Brain (organoid and tissue), 16 donors: ENCODE measurements at places on chromosomes 1 and 21.

- no peak for DNase-seq
These were observed 141.8 kb upstream of the PBX1 start for GRCh38 chr1:164417016-164417704.

DNA sequence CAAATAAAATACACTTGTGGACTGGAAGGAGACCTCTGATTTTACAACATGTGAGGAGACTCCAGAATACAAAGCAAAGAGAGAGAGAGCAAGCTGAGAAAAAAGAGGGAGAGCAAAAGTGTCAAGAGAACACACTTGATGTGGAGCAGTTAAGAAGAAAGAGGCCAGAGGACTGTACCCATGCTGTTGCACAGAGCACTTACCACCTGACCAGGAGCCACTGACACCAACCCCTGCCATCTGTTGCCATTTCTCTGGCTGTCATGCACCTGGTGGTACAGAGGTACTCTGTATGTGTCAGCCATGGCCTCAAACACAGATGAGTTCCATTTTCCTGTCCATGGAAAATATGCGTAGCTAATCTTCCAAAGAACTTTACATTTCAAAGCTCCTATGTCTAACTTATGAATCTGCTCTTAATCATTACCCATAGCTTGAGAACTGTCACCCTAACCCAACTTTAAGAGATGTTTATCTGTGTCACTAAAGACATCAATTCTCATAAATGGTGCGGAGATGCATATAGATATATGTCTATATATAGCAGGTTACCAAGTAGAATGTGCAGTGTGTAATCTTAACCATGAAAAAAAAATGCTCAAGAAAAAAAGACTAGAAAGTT is 32.8 kb upstream of the ABCD3 start:
- no peak for DNase-seq

GRCh38 chr1:26016258-26016952 is 5.2 kb upstream of the EXTL1 start:
- peak; percentile 52 for DNase-seq

GRCh38 chr1:84268346-84268745 is 33.2 kb upstream of the SAMD13 start:
- no peak for DNase-seq

- DNase-seq: peak; percentile 65
These were observed 255.8 kb upstream of the CACYBP start for GRCh38 chr1:174743654-174744561.

- no peak for DNase-seq
These were observed 9.1 kb downstream of the AMPD2 start for GRCh38 chr1:109628540-109629321.

GRCh38 chr1:17586172-17586964 is 46.9 kb downstream of the ARHGEF10L start:
- no peak for DNase-seq

- no peak for DNase-seq
These were observed 199.6 kb upstream of the SGIP1 start for GRCh38 chr1:66334318-66334717.

- no peak for DNase-seq
These were observed 14.3 kb downstream of the SLC2A1 start for GRCh38 chr1:42944246-42944928.

DNA sequence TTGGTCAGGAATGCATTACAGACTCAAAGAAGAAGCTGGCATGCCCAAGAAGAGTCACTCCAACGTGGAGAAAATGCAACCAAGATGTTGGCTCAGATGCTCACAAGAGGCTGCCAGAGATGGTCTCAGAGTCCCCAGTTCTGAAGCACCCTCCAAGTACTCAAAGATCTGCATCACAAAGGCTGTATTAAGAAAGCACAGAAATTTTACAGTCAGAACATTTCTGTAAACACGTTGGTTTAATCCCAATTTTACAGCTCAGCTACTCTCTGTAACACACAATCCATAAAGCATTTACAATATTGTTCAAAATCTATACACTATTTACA is 69.4 kb downstream of the CDC7 start:
- no peak for DNase-seq

- no peak for DNase-seq
These were observed 12.8 kb downstream of the RRP15 start for GRCh38 chr1:218297867-218298266.

GRCh38 chr1:207032528-207033017 is at the start of gene C1orf116:
C1orf116 (minus strand) TSS chr1:207032756; CDS start chr1:207027598, 5,158 bp downstream.
- no peak for DNase-seq

GRCh38 chr1:69497441-69498221 is 70.1 kb upstream of the LRRC7 start:
- DNase-seq: no peak

GRCh38 chr1:244325056-244325758 is 126.5 kb downstream of the ADSS2 start:
- DNase-seq: no peak

GRCh38 chr1:10494418-10494753 is 19.6 kb downstream of the PEX14 start:
- DNase-seq: no peak

DNA sequence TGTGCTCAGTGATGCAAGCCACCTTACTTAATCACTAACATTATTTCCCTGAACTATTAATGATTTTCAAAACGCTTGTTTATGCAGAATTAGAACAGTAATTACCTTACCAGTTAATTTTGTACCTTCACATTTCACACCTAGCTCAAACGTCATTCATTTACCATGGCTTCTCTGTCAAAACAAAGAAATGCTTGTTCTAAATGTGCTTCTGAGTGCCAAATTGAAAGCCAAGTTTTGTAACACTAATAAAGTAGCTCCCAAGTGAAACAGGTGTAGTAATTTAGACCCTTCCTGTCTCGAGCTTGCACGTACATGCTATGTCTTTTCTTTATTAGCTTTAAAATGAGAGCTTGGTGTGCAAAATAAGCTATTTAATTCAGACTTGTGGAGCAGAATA is 533.7 kb upstream of the PKN2 start:
- DNase-seq: peak; percentile 3

- DNase-seq: no peak
These were observed 266.2 kb downstream of the NPHP4 start for GRCh38 chr1:5725855-5726585.

DNA sequence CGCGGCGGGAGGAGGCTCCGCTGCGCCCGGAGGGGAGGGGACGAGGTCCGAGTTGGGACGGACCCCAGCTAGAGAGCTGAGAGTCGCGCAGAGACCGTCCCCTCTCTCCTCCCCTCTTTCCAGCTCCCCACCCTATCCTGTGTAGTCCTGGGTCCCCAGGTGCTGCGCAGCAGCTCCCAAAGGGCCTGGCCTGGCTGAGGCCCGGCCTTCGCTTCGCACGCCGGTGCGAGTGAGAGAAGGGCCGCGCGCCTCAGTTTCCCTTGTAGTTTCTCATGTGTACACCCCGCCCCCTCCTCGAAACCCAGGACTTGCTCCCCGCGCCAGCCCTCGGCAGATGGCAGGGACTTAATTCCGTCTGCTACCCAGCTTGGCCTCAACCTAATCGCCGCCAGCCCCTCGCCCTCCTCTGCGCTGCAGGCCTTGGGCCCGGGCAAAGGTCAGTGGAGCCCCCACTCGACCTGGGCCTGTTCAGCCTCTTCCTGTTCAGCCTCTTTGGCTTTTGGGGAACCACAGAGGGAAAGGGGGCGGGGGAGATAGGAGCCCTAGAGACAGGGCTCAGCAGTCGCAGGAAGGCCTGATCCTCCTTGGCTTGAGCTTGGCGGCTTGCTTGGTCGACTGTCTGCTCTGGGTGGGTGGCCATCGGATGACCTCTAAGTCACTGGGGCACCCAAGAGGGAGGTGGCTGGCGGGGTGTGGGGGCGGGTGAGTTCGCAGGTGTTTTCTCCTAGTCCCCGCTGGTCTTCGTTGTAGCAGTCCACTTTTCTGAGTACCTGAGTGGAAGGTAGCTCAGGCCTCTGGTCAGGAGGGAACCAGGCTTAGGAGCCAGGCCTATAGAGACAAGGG is 1.0 kb downstream of the ZNF687 start:
- peak; percentile 14 for DNase-seq

DNA sequence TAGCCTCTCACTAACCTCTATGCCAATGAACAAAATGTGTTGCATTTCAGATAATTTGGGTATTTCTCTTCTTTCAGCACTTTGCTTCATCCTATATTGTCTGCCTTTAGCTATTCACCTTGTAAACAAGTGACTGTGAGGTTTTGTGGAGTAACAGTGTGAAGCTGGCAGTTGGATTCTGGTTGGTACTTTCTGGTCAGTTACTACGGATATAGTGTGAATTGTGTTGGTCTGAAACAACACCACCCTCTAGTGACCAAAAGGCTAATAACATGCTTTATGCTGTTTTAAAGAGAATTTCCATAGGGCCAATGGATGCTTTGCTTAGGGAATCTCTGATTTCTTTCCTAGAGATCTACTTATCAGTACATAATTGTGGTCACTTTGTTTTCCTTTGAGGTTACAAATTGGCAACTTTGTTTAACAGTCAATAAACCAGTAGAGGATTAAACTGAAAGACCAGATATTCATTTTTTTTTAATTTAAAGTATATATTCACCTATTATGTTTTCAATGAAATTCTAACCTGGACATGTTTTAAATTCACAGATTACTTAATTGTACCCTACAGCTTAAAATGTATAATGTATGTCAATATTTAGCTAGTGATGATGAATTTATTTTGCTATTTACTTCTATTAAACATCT is 2.5 kb upstream of the PTGER3 start:
- DNase-seq: peak; percentile 93

DNA sequence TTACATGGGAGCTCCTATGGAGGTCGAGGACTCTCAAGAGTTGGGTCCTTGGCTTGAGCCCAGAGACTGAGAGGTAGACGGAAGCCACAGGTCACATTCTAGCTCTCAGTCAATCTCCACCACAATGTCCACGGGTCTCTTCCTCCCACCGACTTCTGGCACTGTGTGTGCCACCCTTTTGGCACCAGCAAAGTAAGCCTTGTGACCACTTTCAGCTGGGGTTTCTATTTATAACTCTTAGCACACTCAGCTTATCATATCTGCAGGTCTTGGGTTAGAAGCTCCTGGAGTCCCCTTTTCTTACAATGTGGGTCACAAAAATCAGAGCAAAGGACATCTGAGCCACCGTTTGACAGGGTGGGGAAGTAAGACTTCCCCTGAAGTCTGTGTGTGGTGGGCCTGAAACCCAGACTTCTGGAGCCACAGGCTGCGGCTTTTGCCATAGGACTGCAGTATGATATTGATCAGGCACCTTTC is 28.3 kb downstream of the NCMAP start:
- no peak for DNase-seq

GRCh38 chr1:181064011-181064623 is 24.4 kb upstream of the IER5 start:
- DNase-seq: no peak

- DNase-seq: no peak
These were observed 57.7 kb upstream of the ZC3H11B start for GRCh38 chr1:219670426-219671149.

DNA sequence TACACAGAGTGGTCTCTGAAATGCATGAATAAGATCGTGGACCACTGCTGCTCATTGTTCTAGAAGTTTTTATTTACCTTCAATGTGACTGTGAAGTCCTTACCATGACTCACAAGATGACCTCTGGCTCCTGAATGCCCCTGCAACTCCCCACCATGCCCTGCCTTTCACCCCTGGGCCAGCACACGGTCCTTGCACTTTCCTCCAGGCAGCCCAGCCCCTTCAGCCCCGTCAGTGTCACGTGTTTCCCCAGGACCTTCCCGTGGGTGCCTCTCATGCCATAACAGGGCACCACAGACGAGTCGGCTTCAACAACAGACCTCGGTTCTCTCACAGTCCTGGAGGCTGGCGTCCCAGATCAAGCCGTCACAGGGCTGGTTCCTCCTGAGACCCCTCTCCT is 62.1 kb downstream of the B3GALT5 start:
- DNase-seq: no peak

DNA sequence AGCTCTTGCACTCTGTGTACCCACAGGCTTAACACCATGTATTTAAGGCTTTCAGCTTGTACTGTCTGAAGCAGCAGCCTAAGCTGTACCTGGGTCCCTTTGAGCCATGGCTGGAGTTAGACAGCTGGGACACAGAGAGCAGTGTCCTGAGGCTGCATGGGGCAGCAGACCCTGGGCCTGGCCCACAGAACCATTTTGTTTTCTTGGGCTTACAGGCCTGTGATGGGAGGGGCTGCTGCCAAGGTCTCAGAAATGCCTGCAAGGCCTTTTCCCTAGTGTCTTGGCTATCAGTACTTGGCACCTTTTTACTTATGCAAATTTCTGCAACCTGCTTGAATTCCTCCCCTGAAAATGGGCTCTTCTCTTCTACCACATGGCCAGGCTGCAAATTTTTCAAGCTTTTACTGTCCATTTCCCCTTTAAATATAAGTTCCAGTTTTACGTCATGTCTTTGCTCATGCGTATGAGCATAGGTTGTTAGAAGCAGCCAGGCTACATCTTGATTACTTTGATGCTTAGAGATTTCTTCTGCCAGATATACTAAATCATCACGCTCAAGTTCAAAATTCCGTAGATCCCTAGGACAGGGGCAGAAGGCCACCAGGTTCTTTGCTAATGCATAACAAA is 143.9 kb downstream of the CLEC20A start:
- DNase-seq: no peak

GRCh38 chr21:44792702-44793591 is 8.7 kb downstream of the UBE2G2 start:
- peak; percentile 84 for DNase-seq

DNA sequence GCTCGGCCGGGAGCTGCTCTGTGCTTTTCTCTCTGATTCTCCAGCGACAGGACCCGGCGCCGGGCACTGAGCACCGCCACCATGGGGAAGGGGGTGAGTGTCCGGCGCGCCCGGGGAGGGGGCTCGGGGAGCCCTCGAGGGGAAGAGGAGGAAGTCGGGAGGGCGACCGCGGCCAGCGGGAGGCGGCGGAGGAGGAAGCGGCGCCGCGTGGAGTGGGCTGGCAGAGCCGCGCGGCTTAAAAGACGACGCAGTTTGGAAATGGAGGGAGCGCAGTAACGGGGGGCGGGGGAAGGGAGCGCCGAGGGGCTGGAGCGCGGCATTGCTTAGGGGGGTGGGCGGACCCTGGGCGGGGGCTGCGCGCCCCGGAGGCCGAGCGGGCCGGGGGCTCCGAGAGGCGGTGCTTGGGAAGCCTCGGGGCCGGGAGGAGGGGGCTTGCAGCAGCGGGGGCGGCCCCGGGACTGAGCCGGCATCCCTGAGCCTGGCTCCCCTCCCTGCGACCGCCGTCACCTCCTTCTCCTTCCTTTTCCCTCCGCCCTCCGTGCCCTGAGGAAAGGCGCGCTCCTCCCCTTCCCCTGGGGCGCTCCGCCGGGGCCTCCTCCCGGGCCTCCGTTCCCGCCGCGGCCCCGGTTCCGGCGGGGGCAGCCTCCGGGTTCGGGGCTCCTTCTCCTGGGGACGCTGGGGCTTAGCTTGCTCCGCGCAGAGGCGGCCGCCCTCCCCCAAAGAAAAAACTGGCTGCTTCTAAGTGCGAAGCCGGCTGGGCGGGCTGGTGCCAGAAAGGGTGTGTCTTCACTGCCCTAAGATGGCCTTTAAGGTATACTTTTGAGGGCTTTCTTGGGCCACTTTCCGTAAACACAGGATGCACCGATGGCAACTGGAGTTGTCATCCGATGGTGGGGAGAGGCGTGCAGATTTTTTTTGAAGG is 648 bp downstream of the ATP1A1 start:
- peak; percentile 76 for DNase-seq

DNA sequence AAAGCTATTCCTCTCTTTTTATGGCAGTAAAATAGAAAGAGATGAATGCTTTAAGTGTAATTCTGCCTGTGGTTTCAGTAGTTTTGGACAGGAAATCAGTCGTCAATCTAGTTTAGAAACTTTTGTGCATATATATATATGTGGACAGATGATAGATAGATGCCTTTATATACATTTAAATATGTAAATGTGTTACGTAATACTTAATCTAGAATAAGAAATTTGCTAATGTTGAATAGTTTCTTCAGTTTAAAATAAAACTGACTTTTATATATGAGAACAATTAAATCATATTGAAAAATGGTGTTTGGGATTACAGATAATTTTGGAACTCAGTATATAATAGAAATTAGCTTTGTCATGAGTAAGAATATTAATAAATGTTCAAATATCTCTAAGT is 1165.7 kb upstream of the NCAM2 start:
- no peak for DNase-seq
